WTC11 (cell line): ENCODE measurements at places on chromosomes 12 and 14.
A peak's percentile ranks its signal among the peaks of the same experiment; 100 is the strongest.

GRCh38 chr12:11633968-11634367, 15.5 kb upstream of the ETV6 start:
- DNase-seq = no peak

- no peak for DNase-seq
Measured at GRCh38 chr12:1093166-1093751, 102.2 kb downstream of the ERC1 start.

DNA sequence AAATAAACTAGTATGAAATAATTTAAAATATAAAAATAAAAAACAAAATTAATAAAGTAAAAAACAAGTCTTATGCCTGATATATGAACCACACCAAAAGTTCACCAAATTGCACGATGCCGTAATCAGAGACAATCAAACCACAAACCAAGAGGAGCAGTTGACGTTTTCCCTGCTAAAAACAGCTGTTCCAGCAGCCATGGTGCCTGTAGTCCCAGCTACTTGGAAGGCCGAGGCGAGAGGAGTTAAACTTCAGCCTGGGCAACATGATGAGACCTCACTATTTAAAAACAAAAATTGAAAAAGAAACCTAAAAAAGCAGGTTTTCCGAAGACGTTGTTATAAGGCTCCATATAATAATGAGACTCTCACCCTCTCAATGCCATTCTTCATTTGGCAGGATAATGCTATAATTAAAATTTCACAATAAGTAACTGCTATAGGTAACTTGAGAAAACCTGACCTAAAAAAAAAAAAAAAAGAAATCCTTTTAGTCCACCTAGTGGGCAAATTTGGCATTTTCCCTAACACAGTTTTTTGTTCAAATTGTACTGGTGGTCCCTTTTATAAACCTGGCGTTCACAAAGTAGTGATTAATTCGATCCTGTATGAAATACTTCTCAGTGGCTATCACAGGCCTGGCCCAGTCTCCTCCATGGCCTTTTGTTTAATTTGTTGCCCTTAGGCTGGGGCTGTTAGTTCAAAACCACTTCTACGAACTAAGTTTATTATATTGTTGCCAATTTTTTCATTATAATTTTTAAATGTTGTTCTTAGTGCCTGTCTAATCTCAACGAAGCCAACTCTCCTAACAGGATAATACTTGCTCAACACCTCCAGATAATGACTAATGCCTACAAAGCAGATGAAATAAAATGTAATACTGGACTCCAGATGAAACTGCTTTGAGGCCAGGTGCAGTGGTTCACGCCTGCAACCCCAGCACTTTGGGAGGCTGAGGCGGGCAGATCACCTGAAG, 62.1 kb downstream of the TNFAIP2 start:
- DNase-seq = no peak

GRCh38 chr14:91624757-91625156, 107.1 kb downstream of the CATSPERB start:
- DNase-seq = no peak

- DNase-seq = no peak
Measured at GRCh38 chr12:40648519-40648918, 43.7 kb upstream of the CNTN1 start.

- DNase-seq = no peak
Measured at GRCh38 chr14:75068294-75069120, 934 bp upstream of the ZC2HC1C start.

DNA sequence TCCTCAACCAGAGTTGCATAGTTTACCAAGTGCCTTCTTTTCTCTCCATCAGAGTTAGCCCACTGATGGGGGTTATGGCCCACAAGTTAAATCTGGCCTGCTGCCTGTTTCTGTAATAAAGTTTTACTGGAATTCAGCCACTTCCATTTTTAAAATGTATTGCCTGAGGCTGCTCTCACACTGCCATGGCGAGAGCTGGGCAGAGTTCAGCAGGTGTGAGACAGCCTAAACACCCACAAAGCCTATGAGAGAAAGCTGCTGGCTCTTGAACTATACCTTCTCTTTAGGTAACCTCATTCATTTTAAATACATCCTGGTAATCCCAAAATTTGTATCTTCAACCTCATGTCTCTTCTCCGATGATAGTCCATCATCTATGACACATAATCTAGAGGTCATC, 86.1 kb downstream of the BCL2L14 start:
- DNase-seq = no peak

DNA sequence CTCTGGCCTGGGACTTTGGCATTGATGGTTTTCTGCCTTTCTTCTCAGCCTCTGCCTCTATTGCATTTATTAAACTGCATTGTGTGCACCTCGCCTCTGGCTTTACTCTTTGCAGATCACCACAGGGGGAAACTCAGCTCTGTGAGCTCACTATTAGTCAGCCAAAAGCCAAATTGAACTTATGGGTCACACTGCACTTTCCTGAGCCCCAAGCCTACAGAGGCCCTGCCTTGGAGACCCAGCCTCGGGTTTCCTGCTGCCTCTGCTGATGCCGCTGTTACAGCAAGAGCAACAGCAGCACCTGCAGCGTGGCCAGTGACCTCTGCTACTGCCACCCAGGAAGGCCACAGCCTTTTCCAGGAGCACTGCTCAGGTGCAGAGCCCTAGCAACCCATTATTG, 122.5 kb downstream of the DAD1 start:
- no peak for DNase-seq

- peak; percentile 87 for DNase-seq
Measured at GRCh38 chr12:114403011-114403689, 2.8 kb downstream of the TBX5 start.

- DNase-seq = no peak
Measured at GRCh38 chr14:89797148-89797547, 157.4 kb downstream of the EFCAB11 start.

GRCh38 chr14:68000511-68000910, 180.9 kb downstream of the RAD51B start:
- no peak for DNase-seq

DNA sequence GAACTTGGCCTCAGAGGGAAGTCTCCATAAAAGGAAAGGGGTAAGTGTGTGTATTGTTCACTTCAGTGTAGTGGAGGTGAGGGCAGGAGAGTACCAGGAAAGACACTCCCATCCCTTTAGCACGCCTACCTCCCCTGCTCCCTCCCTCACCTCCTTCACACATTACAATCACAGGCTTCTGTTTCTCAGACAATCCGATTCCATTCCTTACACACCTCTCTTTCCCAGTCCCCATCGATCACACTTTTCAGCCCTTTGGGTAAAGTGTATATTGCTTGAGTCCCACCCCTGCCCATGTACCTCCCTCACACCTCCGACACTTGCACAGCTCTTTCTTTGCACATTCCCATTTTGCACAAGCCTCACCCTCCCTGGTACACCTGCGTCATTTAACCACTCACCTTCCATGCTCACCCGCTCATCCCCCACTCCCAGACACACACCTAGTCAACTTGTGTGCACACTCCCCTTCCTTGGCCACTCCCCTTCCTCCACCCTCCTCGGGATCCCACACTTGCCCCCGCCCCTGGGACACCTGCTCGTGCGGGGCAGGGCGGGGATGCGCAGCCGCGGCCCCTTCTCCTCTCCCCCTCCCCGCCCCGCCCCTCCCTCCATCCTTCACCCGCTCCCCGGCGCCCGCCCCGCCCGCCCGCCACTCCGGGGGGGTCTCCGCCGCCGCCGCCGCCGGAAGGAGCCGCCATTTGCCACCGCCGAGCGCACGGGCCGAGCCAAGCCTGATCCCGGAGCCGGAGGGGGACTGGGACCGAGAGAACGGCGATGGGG, at the start of gene MARCHF9:
Gene MARCHF9 (plus strand): TSS at position 693 of the 783 bp plus-strand sequence. CDS start 426 bp downstream, outside the sequence.
- peak; percentile 77 for DNase-seq

GRCh38 chr12:25594376-25594775, 41.3 kb upstream of the LMNTD1 start:
- DNase-seq = no peak

DNA sequence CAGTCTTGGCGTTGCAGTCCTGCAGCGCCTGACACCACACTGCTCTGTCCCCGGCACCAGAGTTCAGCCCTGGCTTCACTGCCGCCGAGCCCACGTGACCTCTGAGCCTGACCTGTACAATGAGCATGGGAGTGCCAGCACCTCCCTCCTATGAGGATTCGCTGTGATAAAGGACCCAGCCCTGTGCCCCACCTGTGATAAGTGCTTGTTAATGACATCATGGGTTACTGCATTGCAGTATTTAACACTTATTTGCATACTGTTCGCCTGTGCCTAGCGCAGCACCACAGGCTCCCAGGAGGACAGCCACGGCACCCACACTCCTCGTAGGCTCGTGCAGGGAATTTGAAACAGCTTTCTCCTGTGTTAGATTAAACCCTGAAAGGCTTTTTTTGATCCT, 118.2 kb upstream of the GSC start:
- DNase-seq = no peak
